ENCODE measurements at places on chromosomes 12 and 14. TPM values are rescaled to one million over a fixed set of nuclear protein-coding genes. Genes with fewer than 3 reads are reported as not detected.

BMP4 gene
- 62.4 TPM for total RNA-seq

TBX3 gene
- not detected for total RNA-seq

BHLHE41 gene
- 57.1 TPM for total RNA-seq

PTCSC3 gene
- total RNA-seq, result not detected

TESPA1 gene
- total RNA-seq, result not detected

FBXO34 gene
- 32.8 TPM for total RNA-seq

ANO2 gene
- total RNA-seq, result not detected

SYNDIG1L gene
- 0.52 TPM for total RNA-seq

CINP gene
- total RNA-seq, result 54.6 TPM

TMPRSS12 gene
- total RNA-seq, result not detected

IRAK3 gene
- not detected for total RNA-seq

MTHFD1 gene
- total RNA-seq, result 161 TPM

EPYC gene
- total RNA-seq, result not detected

DNA sequence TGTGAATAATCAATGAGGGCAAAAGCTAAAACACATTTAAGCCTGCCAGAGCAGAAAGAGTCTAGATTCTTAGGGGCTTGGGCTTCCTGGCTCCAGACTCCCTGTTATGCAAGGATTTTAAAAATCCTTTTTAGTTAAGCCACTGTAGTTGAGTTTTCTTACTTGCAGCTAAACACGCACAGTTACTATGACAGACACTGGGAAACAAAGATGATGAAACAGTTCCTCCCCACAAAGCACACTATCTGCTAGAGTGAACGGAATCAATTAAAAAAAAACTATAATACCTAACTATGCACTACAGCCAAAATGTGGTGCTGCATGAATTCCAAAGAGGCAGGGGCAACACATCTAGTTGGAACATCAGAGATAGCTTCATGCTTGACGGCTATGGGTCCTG, 28.2 kb downstream of the RPS6KA5 start:
- no peak for DNase-seq

GRCh38 chr14:75064205-75064567, 362 bp upstream of the ACYP1 start:
- DNase-seq, result no peak

GRCh38 chr12:14873440-14874185, 12.0 kb downstream of the MGP start:
- no peak for DNase-seq

GRCh38 chr14:35362911-35363374, 41.6 kb downstream of the NFKBIA start:
- DNase-seq, result no peak

- DNase-seq, result no peak
Observed at GRCh38 chr12:46177025-46177424, 91.8 kb downstream of the SLC38A1 start.

DNA sequence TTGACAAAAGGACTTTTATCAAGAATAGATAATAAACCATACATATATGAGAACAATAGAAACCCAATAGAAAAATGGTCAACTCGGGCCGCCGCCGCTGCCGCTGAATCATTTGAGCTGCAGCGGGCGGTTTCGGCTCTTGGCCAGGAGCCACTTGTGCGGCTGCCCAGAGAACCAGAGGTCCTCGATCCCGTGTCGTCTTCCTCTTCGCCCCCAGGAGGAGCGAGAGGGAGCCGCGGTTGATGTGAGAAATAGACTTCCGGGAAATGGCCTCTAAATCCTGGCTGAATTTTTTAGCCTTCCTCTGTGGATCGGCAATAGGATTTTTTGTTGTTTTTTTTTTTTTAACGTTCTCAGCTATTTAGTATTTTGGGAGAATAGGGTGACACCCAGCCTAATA, 44.8 kb downstream of the CPSF6 start:
- peak; percentile 62 for DNase-seq

- DNase-seq, result no peak
Observed at GRCh38 chr12:68959143-68959858, 26.3 kb upstream of the CPM start.

DNA sequence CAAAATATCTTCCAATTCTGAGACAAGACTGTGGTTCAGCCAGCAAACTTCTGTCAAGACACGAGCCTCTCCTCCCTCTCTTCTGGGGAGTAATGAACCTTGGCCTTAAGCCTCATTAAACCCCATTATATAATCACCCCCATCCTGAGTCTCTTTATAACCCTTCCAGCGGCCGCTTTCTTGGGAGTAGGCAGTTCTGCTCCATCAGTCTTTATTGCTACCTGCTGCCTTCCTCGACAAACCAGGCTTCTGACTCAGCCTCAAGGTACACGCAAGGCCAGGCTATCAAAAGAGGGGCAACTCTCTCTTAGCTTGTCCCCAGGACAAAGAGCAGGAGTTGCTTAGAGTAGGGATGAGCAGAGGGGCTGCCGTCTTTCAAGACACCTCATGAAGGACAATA, 300.8 kb upstream of the NOS1 start:
- no peak for DNase-seq

GRCh38 chr12:72448089-72448488, 175.9 kb downstream of the TRHDE start:
- DNase-seq, result no peak

GRCh38 chr12:18470251-18470650, 208.9 kb downstream of the PIK3C2G start:
- DNase-seq, result no peak

GRCh38 chr12:68119724-68120211, 39.8 kb downstream of the IFNG start:
- no peak for DNase-seq

- DNase-seq, result no peak
Observed at GRCh38 chr12:110640275-110641025, 26.5 kb downstream of the TCTN1 start.

GRCh38 chr14:99874306-99874705, 81.1 kb downstream of the EML1 start:
- DNase-seq, result no peak

DNA sequence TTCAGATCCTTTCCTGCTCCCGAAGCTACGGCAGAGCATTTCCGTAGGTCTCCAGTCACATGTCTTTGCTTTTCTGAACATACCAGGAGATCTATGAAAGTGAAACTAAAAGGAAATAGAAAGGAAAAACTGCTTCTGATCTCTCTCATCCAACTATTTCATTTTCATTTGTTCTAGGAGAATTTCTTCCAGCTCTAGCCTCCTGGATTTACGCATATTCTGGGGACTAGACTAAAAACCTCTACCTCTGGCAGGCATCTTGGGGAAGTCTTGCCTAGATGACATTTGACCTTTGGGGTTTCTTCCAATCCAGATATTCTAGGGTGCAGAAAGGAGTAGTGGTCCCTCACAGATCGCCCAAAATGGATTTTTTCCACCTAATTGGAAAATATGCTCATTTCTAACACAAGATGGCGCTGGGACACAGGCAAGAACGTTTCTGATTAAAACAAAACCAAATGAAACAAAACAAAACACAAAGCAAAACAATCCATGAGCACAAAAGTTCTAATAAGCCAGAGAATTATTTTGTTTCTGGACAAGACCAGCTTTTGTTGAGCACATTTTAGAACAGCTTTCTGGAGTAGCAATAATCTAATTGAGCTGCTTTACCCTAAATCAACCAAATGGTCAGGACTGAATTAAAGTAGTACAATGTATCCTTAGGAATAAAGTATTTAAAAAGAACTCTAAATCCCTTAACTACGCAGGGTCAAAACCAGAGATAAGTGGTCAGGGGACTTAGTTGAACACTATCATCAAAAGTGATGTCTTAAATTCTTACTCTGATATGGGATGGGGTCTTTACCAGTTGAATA, 12.3 kb upstream of the PARP11 start:
- peak; percentile 10 for DNase-seq

- DNase-seq, result peak; percentile 92
Observed at GRCh38 chr12:124369055-124369826, 74.3 kb downstream of the RFLNA start.

DNA sequence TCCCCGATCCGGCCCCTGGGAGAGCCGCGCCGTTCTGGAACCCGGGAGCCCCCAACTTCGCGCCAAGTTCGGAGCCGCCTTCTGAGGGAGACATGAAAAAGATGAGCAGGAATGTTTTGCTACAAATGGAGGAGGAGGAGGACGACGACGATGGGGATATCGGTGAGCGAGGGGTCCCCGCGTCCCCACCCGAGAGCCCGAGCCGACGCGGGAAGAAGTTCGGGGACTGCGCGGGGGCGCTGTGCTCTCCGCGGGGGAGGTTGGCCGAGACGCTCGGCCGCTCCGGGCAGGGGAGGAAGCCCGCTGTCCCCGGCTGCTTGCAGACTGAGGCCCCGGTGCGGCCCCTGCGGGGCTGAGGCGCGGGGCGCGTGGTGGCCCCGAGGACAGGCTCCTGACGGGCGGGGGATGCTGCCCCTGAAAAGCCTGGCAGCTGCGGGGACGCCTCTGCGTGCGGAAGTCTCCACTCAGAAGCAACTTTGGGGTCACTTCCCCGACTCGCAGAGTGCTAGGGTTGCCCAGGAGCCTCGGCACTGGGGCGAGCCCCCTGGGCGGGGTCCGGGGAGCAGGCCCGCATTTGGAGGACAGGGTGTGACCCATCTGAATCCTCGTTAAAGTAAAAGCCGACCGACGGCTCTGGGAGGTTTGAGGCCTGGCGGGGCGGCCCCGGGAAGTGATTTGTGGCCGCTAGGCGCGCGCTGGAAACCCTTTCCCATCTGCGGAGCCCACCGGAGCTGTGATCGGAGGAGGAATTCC, 511 bp downstream of the ANO6 start:
- DNase-seq, result peak; percentile 37

GRCh38 chr12:24711056-24712008, 237.6 kb downstream of the BCAT1 start:
- no peak for DNase-seq

- DNase-seq, result no peak
Observed at GRCh38 chr14:68195126-68195525, 375.5 kb downstream of the RAD51B start.

DNA sequence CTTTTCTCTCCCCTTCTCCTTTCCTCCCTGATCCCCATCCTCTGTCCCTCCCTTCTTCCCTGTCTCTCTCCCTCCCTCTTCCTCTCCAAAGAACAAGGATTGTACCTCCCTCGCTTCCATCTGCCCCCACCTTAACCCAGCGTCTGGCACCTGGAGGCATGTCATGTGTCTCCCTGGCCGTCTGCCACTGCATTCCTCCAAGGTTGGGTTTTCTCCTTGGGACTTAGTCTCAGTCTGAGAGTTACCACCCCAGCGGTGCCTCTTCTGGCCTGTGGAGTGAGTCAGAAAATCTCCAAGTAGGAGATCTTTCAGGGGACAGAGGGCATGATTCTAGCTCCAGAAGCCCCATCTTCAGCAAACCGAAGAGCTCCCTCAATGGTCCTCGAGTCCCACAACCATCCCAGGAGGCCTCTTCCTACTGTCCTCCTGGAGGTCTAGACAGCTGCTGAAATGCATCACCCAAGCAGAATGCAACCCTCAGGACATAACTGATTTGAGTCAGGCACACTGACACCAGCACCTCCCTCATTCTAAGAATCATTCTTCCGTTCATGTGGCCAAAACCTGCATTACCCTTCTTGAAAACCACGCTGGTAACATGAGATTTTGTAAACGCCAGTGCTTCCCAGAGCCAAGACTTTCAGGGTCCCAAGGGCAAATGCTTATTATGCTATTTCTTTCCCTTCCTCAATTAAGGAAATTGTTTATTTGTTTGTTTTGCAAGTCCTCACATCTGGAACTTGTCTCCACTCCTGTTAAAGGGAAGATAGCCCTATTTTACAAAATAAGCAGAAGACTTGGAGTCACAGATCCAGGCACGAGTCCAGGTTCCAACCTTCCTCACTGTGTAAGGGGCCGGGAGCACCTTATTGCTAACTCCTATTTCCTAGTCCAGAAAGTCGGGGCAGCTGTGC, 463.2 kb downstream of the BCL11B start:
- no peak for DNase-seq

DNA sequence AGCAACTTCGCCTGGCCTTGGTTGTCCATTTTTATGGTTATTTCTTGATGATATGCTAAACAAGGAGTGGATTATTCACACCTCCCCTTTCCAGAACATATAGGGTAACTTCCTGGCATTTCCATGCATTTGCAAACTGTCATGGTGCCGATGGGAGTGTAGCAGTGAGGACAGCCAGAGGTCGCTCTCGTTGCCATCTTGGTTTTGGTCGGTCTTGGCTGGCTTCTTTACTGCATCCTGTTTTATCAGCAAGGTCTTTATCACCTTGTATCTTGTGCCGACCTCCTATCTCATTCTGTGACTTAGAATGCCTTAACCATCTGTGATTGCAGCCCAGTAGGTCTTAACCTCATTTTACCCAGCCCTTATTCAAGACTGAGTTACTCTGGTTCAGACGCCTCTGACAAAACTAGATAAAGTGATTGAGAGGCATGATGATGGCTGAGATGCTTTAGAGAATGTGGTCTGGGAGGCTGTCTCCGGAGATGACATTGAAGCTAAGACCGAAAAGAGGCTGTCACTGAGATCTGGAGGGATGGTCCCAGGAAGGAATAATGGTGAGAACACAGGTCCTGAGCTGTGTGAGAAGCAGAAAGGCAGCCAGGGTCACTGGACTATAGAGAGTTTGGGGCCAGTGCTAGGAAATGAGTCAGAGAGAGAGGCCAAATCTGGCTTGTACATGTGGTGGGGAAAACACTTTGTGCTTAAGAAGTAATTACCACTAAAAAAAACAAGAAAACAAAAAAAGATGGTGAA, 2.9 kb downstream of the GLT1D1 start:
- no peak for DNase-seq

GRCh38 chr12:127041985-127042625, 1224.9 kb upstream of the TMEM132C start:
- no peak for DNase-seq

GRCh38 chr12:124493809-124494750, 73.3 kb downstream of the NCOR2 start:
- no peak for DNase-seq

GRCh38 chr14:36383767-36384431, 63.5 kb upstream of the MBIP start:
- DNase-seq, result no peak

DNA sequence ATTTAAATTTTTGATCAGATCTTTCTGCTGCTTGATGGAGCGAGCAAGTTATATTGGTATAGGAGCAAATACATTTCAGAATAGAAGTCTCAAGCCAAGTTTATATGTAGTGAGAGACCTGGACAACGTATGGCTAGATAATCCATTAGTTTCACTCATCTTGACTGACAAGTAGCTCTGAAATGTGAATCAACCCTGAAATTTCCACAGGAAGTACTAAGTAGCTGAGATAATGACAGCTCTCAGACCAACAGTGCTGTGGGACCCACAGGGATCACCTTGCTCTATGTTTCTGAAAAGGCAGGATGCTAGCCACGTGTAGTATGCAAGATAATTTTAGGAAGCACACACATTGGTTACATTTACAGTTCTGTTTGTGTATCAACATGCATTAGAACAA, 258.6 kb upstream of the FOXN3 start:
- DNase-seq, result no peak

- DNase-seq, result peak; percentile 49
Observed at GRCh38 chr12:52307836-52308805, 13.1 kb downstream of the KRT83 start.

GRCh38 chr14:45156067-45156466, 20.3 kb downstream of the FANCM start:
- no peak for DNase-seq

Measured in PC-9 (cell line).